Activated CD8-positive, alpha-beta memory T cell treated with anti-CD3 and anti-CD28 coated beads, Interleukin-2, amount 50 U/mL, for 48 hours (primary cell): ENCODE measurements at places on chromosomes 1 and 21.

DNA sequence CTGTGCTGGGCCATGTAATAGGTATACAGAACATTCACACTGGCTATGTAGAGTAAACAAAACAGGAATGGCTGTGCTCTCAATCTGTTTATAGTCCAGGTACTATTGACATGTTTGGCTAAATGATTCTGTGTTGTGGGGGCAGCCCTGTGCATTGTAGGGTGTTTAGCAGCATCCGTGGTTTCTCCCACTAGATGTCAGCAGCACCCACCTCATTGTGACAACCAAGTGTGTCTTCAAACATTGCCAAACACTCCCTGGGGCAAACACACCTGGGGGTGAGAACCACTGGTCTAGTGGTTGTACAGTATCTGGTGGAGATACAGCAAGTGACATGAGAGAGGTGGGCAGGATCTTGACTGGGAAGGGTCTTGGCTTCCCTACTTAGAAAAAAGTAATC lies 80.4 kb upstream of the SPATA6 start:
- DNase-seq = no peak

- no peak for DNase-seq
These were observed 8.7 kb upstream of the ZNF691 start for GRCh38 chr1:42837709-42838108.

GRCh38 chr1:21607549-21608529 lies 61.3 kb downstream of the RAP1GAP start:
- DNase-seq = peak; percentile 78

DNA sequence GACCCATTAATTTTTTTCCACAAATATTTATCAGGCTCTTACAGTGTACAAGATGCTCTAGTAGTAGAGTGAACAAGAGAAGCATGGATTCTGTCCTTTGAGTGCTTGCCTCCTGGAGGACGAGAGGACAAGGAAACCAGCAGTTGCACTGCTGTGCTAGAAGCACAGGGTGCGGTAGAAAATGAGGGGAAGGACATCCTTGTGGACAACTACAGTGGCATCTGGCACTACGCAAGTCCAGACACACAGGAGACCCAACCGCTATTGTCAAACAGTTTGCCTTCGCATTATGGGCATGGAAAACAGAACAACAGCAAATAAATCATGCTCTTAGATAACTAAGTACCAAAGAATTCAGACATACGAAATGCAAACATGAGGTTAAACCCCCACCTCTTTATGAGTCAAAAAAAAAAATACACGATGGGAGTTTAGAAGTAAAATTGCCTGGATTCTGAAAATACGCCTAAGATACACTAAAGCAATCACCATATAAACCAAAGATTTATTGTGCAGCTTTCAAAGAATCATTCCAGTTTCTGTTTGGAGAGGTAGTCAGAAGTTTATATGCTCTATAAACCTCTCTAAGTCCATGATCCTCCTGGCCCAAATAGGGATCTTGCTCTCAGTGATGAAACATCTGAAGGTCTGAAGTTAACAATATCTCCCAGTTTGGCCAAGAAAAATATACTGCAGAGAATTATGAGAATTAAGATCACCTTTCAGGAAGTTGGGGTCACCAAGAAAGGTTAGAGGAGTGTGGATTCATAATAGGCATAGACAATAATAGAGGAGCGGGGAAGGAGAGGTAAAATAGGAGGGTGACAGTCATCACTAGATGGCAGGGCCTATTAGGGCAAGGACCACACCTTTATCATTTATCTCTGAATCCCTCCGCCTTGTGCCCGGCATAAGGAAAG lies 307.8 kb downstream of the NFIA start:
- no peak for DNase-seq
